Stimulated activated CD8-positive, alpha-beta memory T cell treated with anti-CD3 and anti-CD28 coated beads, Interleukin-7, amount 100 ng/mL, for 24 hours (primary cell): ENCODE measurements at places on chromosomes 12 and 14.
A peak's percentile ranks its signal among the peaks of the same experiment; 100 is the strongest.

DNA sequence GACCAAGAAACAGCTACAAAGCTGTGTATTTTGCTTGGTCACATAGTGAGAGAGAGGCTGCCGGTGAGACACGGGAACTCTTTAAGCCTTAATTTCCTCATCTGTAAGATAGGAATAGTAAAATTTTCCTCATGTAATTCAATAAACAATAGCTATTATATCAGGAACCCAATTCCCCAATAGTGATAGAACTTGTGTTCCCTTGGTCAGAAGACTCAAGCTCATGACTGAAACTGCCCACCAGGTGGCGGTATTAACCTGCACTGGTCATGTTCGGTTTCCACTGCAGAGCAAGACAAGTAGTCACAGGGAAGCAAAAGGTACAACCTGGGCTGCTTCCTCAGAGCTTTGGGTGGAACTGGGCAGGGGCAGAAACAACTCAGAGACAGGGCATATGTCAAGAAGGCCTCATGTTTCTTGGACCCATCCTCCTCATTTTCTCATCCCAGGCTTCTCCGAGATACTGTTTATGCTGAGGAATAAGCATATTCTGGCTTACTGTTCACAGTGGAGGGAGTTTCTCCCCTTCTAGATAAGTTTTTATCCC is 4.2 kb upstream of the AJUBA start:
- DNase-seq: peak; percentile 85

GRCh38 chr12:57063991-57064685 is 14.2 kb upstream of the MYO1A start:
- no peak for DNase-seq

DNA sequence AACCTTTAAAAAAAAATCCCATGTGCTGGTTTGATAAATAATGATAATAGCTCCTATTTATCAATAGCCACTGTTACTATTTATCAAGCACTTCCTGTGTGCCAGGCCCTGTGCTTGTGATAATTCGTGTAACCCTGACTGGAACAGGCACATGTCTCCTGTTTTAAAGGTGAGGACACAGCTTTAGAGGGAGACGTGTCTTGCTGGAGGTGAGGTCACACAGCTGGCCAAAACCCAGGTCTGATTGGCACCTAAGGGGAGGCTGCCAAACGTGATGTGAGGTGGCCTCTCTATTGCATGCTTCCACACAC is 156.6 kb downstream of the VRK1 start:
- DNase-seq: no peak

- no peak for DNase-seq
Measured at GRCh38 chr12:54360717-54361456, 3.4 kb downstream of the GPR84 start.

DNA sequence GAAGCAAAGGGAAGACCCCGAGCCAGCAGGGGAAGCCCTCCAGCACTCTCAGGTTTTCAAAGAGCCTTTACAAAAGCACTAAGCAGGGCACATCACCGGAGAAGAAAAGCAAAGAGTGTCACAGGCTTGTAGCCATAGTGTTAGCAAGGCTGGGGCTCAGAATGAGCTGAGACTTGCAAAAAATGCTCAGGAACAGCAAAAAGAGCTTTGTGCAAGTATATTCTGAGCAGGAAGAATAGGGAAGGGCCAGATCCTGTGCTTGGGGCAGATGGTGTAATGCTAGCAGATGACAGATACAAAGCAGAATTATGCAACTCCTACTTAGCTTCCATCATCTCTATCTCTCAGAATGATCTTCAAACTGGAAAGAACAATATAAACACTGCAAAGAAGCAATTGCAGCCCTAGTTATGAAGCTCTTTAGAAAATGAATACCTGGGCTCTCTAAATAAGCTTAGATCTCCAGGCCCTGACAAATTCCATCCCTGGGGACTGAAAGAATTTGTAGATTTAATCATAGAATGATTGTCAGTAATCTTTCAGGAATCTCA is 23.7 kb upstream of the PARP11 start:
- DNase-seq: no peak

GRCh38 chr12:83841620-83842019 is 1071.0 kb downstream of the SLC6A15 start:
- DNase-seq: no peak

- no peak for DNase-seq
Measured at GRCh38 chr12:40137252-40137651, 31.4 kb upstream of the SLC2A13 start.
